ENCODE measurements at places on chromosomes 2 and 18.

GRCh38 chr2:191195021-191195420 lies 44.2 kb upstream of the STAT4 start:
- DNase-seq = no peak

DNA sequence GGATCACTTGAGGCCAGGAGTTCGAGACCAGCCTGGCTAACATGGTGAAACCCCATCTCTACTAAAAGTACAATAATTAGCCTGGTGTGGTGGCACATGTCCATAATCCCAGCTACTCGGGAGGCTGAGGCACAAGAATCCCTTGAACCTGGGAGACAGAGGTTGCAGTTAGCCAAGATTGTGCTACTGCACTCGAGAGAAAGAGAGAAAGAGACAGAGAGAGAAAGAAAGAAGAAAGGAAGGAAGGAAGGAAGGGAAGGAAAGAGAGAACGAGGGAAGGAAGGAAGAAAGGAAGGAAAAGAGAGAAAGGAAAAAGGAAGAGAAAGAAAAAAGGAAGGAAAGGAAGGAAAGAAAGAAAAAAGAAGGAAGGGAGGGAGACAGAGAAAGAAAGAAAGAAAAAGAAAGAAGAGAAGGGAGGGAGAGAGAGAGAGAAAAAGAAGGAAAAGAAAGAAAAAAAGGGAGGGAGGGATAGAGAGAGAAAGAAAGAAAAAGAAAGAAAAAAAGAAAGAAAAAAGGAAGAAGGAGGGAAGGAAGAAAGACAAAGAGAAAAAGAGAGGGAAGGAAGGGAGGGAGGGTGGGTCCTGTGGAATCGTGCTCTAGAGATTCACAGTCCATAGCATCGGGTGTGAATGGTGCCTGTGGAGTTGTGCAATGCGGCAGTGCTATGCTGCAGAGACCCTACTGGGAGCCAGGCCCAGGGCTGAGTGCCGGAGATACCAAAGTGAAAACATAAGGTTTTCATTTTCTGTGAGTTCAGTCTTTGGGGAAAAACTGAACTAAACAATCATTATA lies 4.6 kb upstream of the SDC1 start:
- no peak for DNase-seq

DNA sequence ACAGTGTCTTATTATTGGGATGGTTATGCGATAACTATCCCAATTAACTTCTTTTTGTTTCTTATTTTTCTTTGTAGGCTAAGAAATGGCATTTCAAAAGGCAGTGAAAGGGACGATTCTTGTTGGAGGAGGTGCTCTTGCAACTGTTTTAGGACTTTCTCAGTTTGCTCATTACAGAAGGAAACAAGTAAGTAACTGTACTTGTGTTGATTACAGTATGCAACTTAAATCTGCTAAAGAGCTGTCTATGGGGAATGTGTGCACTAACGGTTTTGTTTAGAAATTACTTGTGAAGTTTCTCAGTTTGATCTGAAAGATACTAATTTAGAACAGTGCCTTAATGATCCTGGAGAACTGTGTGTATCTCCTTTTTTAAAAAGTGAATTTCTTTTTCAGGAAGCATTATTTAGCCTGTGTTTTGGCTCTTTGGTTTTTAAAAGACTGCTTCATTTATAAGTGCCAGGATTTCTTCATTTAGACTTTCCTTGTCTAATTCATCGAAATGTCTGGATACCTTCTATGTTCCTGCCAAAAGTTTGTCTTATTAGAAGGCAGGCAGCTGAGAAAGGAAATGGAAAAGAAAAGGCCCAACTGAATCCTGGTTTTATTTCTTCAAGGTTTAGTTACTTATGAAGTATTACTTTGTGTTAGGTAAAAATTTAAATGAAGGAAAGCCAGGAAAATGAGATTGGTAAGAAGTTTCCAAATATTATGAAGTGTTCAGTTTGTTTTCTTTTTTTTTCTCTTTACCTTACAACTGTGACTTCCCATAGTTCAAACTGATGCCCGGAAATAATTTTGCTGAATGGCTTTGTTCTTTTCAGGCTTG lies 40.1 kb downstream of the GPD2 start:
- DNase-seq = no peak

GRCh38 chr2:16718576-16719484 lies 53.2 kb upstream of the CYRIA start:
- no peak for DNase-seq

GRCh38 chr2:8203364-8203763 lies 478.5 kb upstream of the ID2 start:
- no peak for DNase-seq

GRCh38 chr2:162242586-162243280 lies 512 bp downstream of the FAP start:
- no peak for DNase-seq

DNA sequence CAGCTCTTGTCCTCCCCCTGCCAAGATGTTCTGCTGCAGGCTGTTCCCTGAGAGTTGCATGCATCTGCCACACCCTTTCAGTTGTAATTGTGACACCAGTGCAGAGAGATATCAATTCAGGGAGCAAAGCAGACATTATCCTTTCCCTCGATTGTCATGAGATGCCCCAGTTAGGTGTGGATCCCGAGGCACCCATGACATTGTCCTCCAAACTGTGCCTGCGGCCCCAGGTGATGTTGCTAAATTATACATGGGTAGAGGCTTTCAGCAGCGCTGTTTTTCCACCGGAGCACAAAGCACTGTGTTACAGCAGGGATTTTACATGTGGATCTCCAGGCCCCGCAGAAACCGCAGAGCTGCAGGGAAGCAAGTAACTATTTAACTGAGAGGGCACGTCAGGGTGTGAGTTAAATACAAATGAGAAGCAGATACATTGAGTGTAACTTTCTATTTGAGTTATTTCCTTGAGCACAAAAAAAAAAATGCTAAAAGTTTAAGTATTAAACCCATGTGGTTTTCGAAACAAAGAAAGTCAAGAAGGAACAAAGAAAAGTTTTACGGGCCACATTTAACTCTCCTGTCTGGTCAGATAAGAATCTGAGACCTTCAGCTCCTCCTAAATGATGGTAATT lies 90.3 kb upstream of the BCL2L11 start:
- no peak for DNase-seq

GRCh38 chr2:46847185-46847710 lies 68.4 kb downstream of the MCFD2 start:
- DNase-seq = no peak

GRCh38 chr2:170846314-170846713 lies 29.6 kb downstream of the GAD1 start:
- DNase-seq = no peak

GRCh38 chr2:226002438-226002837 lies 602.9 kb downstream of the NYAP2 start:
- DNase-seq = no peak

DNA sequence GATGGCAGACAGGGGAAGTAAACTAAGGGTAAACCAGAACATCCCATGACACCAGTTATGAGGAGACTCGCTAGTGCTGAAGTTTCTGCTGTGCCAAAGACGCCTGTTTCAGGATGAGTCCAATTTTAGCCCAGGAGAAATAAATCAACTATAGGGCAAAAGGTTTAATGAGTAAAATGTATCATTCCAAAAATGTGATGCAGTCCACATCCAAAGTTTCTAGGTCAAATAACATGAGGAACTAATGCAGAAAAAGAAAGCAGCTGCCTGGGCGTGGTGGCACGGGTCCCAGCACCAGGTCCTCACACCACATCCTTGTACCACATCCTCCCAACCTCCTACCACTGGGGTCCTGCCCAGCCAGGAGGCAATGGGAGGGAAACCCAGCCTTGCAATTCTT lies 126.9 kb upstream of the CTAGE1 start:
- no peak for DNase-seq

DNA sequence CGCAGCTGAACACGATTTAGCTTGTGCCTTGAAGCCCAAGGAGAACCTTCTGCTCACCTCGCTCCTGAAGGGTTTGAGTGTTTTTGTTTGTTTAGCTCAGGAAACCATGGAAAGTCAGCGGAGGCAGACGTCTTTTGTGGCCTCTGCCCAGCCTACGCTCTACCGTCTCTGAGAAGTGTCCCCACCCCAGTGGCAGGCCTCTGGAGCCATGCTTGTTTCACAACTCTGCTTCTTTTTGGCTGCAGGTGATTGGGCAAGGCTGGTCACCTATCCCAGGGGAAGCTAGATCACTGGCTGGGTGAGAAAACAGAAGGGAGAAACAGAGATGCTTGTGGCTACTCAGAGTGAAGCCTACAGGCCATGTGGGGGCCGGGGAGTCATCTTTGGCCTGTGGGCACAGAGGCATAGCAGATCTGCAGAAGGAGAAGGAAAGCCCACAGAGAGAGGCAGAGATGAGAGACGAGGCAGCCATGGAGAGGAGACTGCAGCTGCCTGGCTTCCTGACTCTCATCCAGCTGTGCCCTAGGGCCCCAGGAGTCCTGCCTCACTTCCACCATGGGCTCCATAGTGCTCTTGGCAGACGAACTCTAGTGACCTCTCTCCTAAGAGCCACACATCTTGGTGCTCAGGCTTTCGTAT lies 50.1 kb downstream of the CIB4 start:
- no peak for DNase-seq

DNA sequence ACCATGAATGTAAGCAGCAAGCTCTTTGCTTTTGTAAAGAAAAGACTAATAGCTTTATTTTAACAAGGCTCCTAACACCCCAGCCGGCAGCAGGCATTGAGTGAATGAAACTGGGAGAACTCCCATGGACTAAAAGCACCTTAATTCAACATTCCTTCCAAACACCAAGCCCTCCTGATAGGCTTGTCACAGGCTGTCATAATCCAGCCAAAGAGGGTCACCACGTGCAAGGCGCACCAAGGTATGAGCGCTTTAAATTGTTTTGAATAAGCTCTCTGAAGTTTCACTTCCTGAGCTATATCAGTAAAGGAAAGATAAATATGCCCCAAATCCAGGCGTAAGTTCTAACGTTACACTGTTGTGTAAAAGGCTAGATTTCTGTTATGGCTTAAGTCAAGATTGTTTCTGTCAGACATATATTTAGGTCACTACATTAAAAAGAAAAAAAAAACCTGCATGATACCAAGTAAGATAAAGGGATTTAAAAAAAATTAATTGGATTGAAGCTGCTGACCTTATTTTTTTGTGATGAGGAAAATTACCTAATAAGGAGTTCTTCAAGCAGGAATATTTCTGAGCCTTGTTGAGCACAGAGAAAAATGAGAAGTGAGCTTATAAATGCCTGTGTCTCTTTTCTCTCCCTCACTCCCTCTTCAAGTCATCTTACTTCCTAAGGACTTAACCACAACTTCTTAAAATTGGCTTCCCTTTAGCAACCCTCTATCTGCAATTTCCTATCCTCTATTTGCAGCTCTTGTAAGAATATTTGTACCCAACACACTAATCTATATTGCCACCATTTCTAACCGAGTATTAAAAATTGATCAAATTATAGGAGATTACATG lies 136.1 kb upstream of the NRP2 start:
- no peak for DNase-seq

DNA sequence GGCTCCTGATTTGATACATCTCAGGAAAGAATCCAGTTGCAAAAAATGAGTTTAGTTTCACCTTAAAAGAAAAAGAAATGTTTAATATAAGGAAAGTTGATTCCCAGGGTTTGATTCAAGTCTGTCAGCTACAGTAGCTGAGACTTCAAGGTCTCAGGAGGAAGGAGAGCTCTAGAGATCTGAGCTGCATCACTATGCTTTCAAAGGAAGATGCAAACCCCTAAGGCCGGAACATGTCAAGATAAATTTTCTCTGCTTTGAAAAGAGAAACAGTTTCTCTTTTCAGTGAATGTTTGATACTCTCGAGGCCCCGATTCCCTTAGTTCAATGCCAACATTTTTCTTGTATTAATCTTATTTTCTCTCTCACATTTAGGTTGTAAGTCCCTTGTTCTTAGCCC lies 128.6 kb downstream of the RGPD3 start:
- DNase-seq = no peak

- DNase-seq = no peak
Measured at GRCh38 chr2:239375278-239376061, 25.4 kb downstream of the HDAC4 start.

DNA sequence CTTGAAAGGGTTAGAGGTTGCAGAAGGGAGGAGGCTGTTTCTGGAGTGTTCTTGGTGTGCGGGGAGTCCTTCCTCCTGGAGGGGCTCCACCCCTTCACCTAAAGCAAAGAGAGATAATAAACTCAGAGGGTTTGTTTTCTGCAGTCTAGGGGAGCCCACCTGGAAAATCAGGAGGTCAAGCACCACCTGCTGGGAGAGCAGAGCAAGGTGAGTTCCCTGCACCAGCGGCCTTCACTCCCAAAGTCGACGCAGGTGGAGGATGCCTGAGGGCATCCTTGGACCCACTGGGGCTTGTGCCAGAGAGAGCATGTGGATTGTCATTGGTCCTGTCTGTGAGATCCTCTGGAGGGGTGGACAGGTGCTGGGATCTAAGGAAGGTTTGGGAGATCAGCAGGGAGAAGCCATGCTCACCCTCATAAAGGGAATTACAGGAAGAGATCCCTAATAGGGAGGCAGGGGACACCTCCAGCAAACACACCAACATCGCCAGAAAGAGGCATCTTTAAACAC lies 116.7 kb downstream of the KCNF1 start:
- no peak for DNase-seq

- DNase-seq = no peak
Measured at GRCh38 chr18:13660510-13660909, 65.8 kb downstream of the FAM210A start.

- DNase-seq = no peak
Measured at GRCh38 chr18:13620818-13621445, 105.4 kb downstream of the FAM210A start.

DNA sequence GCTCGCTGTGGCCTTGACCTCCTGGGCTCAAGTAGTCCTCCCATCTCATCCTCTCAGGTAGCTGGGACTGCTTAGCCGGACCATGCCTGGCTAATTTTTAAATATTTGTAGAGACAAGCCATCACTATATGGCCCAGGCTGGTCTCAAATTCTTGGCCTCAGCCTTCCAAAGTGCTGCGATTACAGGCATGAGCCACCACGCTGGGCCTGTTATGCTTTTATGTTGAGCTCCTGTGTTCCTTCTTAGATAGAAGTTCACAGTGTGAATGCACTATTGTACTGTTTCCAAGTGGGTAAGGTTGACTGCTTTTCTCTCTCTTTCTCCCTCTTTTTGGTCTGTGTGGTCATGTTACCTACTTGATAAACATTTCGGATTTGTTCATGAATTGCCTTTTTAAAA lies 61.9 kb downstream of the SMCHD1 start:
- no peak for DNase-seq

Data from activated T-helper 1 cell treated with Interleukin-2 at 50 U/mL for 16 hours (primary cell).